BE2C (cell line): ENCODE measurements at places on chromosomes 1 and 21.
A peak's percentile ranks its signal among the peaks of the same experiment; 100 is the strongest.

GRCh38 chr1:89276690-89277089 lies 4.0 kb upstream of the GBP5 start:
- DNase-seq: no peak

DNA sequence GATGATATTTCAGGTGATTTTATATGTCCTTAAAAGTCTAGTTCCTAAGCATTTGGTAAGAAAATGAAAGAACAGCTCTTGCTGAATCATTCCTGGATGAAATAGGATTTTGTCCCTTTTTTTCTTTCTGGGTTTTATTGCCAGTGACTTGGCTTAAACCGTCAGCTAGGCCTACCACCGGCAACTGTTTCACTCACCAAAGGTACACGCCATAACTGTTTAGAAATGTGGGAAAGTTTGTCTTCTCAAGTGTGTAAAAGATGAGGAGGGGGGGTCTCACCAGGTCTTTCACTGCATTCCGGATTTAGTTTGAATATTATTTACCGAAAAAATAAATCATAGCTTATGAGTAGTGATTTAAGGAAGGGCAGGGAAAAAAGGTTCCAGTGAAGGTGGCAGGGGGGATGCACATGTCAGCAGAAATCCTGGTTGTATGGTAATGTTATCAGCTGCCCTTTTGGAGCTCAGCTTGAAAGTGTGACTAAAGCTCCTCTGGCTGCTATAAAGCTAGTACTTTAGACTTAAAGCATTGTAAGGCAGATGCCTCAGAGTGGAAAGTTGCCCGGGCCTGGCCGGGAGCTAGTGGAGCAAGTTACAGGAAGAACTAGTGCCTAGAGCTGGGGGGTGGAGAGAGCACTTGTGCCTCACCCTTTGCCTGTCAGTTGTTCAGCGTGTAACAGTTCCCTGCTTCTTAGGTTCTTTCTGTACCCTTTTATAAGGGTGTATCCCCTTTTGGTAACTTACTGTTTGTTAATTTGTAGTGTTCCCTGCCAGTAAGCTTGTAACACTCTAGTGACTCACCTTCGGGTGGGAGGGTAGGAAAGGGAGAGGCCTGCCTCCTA lies 3.1 kb downstream of the ATP1A1 start:
- peak; percentile 41 for DNase-seq

GRCh38 chr1:91555821-91556531 lies 55.3 kb downstream of the CDC7 start:
- DNase-seq: no peak

GRCh38 chr1:19495000-19495656 lies 9.8 kb upstream of the CAPZB start:
- no peak for DNase-seq
